Upper lobe of left lung (tissue), 6 donors: ENCODE measurements at places on chromosomes 4 and X.

GRCh38 chr4:168765726-168766125 lies 244.3 kb downstream of the CBR4 start:
- no peak for DNase-seq

DNA sequence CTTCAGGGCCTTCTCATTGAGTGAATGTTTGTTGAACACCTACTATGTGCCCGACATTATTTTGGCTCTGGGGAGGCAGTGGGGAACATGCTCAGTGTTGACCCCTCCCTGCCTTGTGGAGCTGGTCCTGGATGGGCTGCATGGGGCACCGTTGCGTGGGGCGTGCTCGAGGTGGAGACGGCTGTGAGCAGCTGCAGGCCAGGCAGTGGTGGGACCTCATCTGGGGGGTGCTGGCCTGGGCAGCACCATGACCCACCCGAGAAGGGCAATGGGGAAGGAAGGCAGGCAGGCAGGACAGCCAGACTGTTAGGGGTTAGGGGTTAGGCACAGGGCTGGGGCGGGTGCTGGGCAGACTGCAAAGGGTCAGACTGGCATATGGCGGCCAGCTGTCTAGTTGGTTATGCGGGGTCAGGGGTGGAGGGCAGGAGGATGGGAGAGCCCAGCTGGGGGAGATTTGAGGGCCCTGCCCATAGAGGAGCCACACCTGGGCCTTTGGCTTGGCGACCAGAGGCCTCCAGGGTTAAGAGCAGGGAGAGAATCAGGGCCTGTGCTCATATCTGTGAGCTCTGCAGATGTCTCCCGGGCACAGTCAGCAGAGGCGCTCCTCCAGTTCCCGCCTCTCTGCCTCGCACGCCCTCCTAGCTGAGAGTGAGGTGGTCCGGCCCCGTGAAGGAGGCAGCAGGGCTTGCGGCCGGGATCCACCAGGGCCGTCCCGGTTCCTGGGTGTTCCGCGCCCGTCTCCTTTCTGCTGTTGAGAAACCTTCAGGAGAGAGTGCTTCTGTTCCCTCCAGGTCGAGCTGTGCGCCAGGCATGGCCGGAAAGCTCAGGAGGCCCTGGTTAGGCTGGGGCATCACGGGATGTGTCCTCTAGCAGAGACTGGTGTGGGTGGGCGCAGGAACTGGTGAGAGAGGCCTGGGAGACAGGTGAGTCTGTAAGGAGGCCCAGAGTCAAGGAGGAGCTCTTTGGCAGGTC lies 73.3 kb downstream of the RGS12 start:
- DNase-seq, result no peak

DNA sequence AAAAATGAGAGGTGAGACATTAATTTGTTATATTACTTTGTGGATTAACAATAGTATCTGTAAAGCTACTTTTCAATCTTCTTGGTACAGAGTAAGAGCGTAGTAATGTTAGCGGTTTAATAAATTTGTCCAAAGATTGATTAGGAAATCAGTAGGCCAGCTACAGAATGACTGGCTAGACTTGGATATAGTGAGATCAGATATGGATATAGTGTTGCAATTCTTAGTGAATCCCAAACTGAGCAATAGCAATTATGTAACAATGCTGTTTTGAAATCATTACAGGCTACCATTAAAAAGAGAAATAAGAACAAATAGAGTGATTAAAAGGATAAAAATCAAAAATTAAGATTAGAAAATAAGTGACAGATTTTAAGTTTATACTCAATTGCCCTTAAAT lies 847 bp upstream of the UGT2A2 start:
- no peak for DNase-seq

DNA sequence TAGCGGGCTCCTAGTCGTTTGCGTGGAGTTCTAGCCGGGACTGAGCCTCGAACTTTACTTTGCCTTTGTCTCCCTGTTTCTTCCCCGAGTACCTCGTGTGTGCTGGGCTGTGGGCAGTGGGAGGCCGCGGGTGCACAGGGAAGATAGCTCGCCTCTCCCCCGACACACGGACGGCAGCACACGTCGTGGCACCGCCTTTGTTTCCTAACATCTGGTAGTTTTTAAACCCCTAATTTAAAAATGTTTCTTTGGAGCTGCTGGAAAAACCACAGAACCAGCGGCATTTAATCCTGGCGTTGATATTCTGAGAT lies 866 bp downstream of the RBM46 start:
- no peak for DNase-seq

DNA sequence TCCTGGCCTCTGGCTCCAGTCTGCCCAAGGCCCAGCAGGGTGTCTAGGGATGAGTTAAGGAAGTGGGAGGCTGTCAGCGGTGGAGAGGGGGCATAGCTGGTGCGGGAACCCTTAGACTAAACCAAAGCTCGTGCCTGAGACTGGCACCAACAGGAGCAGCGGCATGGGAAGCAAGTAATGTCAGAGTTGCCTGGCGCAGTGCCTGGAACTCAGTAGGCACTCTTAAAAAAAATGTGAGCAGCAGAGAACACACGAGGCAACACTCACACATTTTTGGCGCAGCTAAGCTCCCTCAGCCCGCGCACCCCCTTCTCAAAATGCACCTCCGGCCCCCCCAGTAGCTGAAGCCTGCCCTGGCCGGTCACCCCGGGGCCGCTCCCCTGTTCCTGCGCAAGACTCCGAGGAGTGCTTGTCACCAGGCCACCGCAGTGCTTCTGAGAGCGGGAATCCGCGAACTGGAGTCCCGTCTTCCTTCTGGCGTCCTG lies 583 bp downstream of the GABRE start:
- no peak for DNase-seq

DNA sequence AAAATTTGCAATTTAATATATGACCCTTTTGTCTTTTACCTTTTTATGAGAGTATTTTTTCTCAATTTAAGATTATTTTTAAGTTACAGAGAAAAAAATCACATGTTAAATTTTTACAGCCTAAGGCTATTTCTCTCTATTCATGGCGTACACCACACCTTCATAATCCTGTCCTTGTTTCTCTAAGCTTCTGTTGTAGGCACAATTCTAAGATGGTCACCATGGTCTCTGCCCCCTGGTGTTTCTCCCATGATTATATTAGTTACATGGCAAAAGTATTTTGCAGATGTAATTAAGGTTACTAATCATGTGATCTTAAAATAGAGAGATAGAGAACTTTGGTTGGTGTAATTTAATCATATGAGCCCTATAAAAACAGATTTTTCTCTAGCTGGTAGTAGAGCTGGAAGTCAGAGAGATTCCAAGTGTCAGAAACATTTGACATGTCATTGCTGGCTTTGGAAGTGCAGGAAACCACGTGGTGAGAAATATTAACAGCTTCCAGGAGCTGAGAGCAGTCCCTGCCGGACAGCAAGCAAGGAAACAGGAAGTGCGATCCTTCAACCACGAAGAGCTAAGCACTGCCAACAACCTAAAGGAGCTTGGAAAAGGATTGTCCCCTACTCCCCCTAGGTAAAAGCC lies 89.8 kb downstream of the EIF4E start:
- no peak for DNase-seq

DNA sequence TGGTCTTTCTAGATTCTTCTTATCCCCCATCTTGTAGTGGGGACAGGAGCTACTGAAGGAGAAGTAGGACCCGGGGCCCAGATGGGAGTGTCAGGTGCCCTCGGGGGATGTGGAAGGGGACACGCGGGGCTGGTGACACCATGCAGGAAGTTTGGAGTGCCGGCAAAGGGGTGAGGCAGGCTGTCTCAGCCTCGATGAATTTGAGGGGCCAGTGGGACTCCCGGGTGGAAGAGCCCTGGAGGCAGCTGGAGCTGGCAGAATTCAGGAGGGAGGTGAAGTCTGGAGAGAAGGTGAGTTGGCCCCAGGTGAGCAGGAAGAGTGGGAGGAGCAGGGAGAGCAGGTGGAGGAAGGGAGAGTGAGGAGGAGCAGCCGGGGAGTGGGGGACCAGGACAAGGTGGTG lies 101.7 kb downstream of the CPZ start:
- peak; percentile 10 for DNase-seq

DNA sequence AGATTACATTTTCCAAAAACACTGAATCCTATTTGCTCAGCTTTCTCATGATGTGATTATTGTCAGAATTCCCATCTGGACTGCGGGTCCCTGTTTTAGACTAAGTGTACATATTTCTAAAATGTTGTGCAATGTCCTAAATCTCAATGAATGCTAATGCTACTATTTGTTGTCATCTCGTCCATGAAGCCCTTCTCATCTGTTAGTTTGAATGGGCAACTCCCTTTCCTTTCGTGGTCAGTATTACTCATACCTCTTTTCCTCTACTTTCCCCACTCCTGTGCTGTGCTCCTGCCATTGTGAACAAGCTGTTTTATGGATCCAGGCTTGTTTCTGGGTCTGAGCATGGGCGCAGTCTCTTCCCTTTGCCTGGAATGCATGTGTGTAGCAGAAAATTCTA lies 91.0 kb downstream of the MID1 start:
- DNase-seq, result no peak

- DNase-seq, result peak; percentile 51
Observed at GRCh38 chr4:110119337-110119736, 79.1 kb downstream of the ELOVL6 start.

- DNase-seq, result no peak
Observed at GRCh38 chr4:891747-892146, 40.4 kb downstream of the GAK start.

- DNase-seq, result no peak
Observed at GRCh38 chr4:113951263-113951662, 28.2 kb downstream of the ARSJ start.
